ENCODE measurements at places on chromosomes 7 and 10.

DNA sequence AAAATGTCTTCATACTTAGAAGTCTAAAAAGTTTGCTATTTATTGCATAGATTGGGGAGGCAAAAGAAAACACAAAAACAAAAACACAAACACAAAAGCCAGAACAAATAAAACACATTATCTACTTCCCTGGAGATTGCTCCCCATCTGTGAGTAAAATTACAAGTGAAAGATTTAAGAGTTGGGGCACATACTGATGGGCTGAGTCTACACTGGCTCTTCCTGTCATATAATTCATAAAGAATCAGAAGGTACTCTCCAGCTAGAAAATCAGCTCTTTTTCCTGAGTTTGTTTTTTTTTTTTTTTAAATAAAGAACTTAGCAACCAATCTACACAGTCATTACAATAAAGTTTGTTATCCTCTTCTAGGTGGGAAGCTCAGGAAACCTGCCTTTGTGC, 192.4 kb upstream of the LRRN3 start:
- DNase-seq: no peak

DNA sequence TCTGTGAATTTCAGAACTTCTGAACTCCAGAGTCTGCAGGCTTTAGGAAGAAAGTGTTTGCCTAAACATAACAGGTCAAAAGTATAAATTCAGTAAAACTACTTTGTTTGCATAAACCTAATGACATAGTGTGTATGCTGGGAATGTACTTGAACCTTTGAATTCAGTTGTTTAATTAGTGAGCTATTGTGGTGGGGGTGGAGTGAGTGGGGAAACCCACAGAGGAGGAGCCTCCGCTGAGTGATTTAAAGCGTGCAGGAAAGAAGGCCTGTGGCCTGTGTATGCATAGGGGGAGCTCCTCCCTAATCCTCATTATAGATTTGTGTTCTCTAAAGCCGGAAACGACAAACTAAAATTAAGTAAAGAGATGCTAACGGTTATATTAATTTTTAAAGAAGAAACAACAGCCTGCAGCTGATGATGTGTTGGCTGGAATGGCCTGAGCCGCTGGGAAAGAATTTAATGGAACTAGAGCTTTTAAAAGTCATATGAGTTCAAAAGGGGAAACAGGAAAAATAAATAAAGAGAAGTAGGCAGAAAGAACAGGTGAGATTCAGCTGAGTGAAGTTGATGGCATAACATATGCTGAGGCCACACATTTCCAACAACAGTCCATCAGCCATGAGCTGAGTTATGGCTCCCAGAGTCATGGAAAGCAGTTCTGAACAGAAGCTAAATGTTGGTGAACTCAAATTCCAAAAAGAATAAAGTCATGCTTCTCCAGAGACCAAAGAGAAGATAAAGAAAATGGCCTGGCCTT, 595.0 kb downstream of the GRM8 start:
- DNase-seq: no peak

GRCh38 chr7:29154076-29154475, 7.7 kb upstream of the CPVL start:
- DNase-seq: no peak

GRCh38 chr7:1592299-1592871, 22.6 kb upstream of the PSMG3 start:
- DNase-seq: no peak

GRCh38 chr10:124332426-124332825, 86.3 kb downstream of the OAT start:
- DNase-seq: no peak

DNA sequence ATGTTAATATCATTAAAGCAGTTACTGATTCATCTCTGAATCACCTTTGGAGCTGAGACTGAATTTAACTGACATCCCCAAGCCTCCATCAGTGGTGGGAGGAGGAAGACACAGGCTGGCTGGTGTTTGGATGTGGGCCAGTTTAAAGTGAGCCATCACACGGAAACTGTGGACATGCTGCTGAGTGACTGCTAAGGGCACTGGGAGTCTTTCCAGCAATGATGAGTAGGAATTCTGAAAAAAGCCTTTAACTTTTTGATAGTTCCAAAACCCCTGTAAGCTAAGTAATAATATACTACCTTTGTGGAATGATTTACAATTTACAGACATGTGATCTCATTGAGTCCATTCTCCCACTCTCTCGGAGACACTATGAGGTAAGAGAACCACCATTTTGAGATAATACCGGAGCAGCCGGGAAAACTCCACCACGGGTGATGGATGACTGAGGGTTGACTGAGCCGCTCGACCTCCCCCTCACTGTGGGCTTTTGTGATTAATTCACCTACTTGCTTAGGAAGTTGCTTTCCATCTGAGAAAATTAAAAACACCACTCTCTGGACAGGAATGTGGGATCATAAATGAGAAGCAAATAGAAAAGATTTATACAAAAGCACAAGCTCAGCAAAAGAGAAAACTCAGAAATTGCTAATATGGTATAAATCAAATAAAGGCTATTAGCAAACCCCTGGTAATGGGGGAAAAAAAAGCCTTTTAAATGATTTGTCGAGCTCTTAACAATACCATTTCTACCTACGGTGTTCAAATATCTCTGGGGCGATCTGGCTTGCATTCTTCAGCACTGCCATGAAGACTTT, 194.8 kb downstream of the FANK1 start:
- DNase-seq: no peak

DNA sequence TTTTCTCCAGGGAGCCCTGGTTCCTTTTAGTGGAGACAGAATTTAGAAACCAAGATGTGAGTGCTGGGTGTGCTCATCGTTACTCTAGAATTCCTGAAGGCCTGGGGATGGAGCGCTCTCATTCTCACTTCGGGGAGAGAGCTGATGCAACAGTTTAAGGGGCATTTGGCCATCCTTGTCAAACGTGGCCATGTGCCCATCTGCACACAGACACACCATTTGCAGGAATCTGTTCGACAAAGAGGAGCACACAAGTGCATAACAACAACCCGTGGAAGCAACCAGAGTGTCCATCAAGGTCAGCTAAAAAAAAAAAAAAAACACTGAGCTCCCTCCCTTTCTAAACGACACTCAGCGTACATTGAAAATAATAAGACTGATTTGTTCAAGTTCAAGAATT, 23.0 kb upstream of the RET start:
- no peak for DNase-seq

DNA sequence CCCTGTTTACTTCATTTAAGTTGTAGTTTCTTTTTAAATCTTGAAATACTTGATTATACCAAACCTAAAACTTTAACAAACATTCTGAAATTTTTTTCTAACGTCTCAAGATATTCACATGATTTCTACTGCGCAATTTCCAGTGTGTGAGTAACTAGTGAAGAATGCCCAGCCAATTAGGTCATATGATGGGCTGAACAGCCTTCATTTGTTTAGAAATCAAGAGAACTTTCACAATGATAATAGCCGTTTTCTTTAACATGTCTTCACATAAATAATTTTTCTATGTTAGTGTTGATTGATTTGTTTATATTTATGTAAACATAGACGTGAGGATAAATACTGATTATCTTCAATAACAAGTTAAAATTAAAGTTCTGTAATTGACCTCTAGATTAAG, 21.8 kb downstream of the STAM start:
- DNase-seq: no peak

GRCh38 chr7:103735377-103735776, 254.1 kb downstream of the RELN start:
- no peak for DNase-seq

- DNase-seq: no peak
These were observed 62.7 kb downstream of the SEMA3E start for GRCh38 chr7:83586281-83586680.

GRCh38 chr7:74236284-74236683, 17.9 kb downstream of the RFC2 start:
- no peak for DNase-seq

DNA sequence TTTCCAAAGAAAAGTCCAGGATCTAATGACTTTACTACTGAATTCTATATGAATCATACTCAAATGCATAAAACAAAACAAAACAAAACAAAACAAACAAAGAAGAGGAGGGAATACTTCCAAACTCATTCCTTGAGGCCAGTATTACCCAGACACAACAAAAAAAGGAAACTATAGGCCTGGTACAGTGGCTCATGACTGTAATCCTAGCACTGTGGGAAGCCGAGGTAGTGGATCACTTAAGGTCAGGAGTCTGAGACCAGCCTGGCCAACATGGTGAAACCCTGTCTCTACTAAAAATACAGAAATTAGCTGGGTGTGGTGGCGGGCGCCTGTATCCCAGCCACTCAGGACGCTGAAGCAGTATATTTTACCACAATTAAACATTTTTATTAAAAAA, 114.6 kb downstream of the NRBF2 start:
- no peak for DNase-seq

- no peak for DNase-seq
These were observed 35.4 kb downstream of the CCDC3 start for GRCh38 chr10:12966067-12966466.

DNA sequence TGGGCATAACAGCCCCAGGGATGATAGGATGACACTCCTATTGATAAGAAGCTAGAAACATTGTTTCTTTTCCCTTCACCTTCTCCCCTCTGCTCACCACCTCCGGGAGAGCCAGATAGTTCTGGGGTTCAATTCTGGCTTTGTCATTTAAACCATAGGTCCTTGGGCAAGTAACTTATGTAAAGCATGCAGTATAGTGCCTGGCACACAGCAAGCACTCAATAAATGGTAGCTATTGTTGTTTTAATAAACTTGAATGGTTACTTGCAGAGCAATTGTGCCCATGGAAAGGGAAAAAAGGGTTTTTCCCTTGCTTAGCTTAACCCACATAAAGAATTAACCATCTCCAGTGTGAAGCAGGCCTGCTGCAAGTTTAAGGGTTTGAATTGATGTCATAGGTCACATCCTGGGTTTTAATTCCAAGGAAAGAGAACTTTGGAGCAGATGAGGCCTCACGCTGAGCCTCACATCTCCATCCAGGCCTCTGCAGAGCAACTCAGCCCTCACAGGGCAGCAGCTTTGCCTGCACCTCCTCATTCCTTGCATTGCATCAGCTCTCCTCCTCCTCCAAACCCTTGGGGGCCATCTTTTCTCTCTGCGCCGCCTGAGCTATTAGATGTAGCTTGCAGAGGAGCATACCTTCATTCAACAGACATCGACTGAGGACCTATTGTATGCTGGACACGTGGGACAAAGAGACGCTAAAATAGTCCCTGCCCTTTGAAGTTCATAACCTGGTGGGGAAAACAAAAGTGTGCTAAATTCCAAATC, 22.9 kb downstream of the ZNF775 start:
- no peak for DNase-seq

- no peak for DNase-seq
These were observed 80.8 kb upstream of the COL1A2 start for GRCh38 chr7:94313926-94314325.

- no peak for DNase-seq
These were observed 509.4 kb downstream of the PTPRN2 start for GRCh38 chr7:158077934-158078910.

DNA sequence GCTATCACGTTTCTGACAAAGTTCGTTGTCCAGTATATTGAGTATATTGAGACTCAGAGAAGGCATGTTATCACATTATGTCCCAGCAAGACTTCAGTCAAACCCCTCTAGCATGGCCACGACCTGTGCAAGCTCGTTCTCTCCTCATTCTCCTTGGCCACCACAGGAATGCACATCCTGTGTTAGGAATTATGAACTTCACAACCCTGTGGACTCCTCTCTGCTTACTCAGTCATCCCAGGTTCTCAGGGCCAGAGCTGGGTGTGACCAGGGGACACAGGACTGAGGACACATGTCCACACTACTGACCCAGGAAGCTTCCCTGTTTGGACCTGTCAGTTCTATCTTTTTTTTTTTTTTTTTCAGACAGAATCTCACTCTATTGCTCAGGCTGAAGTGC, 4.4 kb downstream of the SH2D4B start:
- DNase-seq: no peak
